ENCODE measurements at places on chromosomes 3 and 15.

DNA sequence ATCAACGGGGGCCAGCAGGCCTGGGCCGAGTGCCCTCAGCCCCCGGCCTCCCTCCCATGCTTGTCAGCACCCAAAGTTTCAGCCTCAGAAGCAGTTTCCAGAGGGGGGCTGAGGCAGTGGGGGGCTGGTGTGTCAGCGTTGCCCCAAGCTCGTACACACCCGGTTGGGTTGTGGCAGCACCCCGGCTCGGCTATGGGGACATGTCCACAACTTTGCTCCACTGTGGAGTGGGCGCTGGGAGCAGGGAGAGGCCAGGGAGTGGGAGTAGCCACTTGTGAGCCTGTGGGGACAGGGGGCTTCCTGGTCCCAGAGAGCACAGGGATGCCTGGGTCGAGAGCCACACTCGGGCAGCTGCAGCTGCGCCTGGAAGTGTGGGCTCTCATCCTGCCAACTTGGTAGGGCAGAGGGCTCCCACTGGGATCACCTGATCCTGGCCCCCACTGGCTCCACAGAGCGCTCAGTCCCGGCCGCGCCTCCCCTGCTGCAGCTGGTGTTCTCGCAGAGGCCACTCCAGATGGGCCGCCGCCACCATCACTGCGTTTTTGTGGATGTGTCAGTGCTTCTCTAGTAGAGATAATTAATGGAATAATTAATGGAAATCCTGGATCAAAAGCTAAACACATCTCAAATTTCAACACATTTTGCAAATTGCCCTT is 75.1 kb downstream of the NR1D2 start:
- no peak for DNase-seq

DNA sequence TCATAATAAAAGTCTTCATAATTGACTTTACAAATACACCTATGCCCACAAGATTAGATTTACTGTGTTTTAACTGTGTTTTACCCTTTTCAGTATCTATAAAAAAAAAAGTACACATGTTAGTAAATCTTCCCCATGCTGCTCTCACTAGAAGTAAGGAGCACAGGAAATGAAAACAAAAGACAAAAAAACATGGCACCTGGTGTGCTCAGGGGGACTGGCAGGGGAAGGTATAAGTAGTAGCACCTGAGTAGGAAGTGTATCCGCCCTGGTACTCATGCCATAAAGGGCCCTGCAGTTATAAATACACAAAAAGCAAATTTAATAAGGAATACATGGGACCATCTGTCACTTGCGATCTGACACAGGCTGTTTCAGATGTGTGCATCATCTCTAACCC is 8.9 kb upstream of the ALDH1A2 start:
- DNase-seq = no peak

DNA sequence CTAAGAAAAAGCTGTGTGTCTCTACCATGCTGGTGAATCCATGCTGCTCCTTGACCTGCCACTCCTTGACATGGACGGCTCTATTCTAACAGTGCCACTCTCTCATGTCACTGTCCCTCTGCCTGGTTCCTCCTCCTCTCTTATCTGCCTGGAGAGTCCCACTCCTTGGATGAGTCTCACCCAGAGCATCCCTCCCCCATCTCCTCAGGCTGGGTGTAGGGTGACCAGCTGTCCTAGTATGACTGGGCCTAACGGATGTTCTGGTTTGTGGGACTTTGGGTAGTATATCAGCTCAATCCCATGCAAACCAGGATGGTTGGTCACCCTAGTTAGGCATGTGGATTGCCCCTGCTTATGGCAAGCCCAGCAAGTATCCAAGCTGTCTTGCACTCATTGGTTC is 54.3 kb downstream of the LIPC start:
- DNase-seq = peak; percentile 49

- no peak for DNase-seq
Observed at GRCh38 chr3:185992831-185993374, 55.1 kb upstream of the TRA2B start.

DNA sequence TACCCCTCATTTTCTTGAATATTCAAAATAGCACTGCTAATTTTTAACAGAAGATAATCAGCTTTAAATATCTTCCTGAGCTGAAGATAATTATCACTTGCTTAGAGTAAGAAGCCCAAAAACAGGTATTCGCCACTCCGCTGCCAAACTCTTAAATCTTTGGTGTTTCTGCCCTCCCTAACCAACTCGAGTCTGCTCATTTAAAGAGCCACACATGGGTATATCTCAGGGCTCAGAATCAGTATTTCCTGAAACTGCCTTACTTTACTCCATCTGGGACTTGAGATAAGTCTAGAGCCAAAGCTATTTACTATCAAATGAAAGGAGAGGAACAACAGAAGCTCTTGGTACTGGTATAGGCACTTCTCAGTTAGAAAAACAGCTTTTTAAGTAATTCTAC is 10.8 kb downstream of the PDCD10 start:
- no peak for DNase-seq

GRCh38 chr3:109923431-109923830 is 586.1 kb upstream of the DPPA4 start:
- no peak for DNase-seq

DNA sequence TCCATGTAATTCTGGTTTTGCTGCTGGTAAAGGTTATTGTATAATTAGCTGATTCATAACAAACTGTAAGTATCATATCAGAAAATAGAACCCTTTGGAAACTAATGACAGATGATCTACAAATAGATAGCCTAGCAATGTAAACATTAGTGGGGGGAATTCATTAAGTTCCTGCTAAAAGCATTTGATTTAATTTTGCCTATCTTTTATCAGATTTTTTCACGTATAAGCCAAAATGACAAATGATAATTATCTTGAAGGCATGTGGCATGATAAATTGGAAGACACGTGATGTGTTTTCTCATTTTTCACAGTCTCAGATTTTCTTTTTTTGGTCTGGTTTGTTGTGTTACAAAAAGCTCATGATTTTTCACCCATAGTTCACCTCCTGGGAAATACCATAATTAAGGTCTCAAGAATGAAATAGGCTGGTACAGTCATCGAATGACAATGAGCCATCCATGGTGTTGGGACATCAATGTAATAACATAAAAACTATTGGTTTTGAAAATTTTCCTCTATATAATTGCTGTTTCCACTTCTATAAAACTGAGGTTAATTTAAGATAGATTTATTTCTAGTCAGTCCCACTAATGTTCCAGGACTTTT is 325.9 kb upstream of the TBL1XR1 start:
- DNase-seq = no peak

GRCh38 chr3:166962911-166963310 is 417.2 kb downstream of the ZBBX start:
- no peak for DNase-seq

GRCh38 chr3:161848376-161848775 is 351.8 kb downstream of the OTOL1 start:
- DNase-seq = no peak

GRCh38 chr3:25582242-25582641 is 82.5 kb downstream of the TOP2B start:
- peak; percentile 6 for DNase-seq

- DNase-seq = no peak
Observed at GRCh38 chr15:101019366-101019896, 100.3 kb downstream of the LRRK1 start.

DNA sequence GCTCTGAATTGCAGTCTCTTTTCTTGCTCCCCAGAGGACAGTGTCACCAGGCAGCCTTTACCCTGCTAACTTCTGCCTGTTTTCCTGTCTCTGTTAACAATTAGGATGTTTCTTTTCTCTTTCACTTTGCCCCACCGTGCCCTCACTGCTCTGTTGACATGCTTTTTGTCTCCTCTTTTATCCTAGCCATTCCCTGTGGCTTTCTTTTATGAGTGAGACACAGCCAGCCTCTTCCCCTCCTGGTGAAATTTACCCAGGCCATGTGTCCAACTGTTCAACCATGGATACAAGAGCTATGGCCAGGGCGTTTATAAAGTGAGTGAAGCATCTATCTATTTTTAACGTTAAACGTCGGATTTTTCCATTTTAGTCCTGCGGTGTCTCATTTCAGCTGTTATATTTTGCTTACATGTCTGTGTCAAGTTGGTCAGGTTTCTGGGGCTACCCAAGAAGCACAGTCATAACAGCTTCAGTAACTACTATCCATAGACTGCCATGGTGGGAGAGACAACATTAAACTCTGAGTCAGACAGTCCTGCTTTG is 443.2 kb upstream of the AZI2 start:
- no peak for DNase-seq

- DNase-seq = no peak
Observed at GRCh38 chr3:137325170-137325569, 367.4 kb downstream of the IL20RB start.

DNA sequence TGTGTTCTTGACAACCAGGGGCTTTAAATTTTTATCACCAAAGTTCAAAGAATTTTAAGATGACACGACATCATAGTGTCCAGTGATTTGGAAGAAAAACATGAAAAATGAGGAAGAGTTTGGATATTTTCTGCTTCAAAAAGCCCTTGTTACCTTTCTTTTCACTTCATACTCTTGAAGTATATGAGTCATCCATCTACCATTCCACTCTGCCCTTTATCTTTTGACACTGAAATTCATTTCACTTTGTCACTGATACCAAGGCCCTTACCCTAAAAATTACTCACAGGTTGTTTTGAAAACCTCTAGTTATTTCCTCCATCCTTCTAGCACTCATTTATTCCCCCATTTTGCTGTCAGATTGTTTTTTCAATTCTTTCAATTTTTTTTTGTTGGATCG is 42.7 kb downstream of the OR5H15 start:
- no peak for DNase-seq

DNA sequence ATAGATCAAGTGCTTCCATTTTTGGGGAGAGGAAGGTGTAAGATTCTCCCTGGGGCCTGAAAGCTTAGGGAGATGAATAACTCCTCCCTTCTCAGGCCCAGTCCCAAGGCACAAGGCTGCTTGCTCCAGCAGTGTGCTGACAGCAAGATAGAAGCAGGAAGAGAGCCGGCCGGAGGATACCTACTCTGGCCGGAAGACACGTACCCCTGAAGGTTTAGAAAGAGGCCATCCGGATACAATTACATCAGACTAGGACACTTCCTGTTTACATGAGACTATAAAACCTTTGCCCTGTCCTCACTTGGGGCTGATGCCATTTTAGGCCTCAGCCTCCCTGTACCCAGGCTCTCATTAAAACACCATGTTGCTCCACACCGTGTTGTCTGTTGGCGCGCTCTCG is 329.9 kb downstream of the SV2B start:
- no peak for DNase-seq

- DNase-seq = peak; percentile 51
Observed at GRCh38 chr3:58237941-58238681, 519 bp downstream of the ABHD6 start.

DNA sequence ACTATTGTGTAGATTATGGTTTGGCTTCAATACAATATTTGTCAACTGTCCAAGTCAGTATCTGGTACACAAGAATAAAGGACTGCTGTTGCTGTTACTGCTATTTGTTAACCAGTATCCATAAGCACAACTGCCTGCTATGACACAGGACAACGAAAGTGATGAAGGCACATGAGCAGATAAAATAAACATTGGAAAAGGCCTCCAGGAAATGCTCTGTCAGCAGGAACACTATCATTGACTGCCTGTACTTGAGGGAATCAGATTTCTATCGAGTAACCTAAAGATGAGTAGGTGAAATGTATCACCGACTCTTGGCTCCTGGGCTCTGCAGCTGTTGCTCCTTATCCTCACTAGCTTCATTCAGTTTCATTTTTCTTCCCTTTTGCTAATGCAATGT is 56.5 kb downstream of the FMN1 start:
- no peak for DNase-seq

DNA sequence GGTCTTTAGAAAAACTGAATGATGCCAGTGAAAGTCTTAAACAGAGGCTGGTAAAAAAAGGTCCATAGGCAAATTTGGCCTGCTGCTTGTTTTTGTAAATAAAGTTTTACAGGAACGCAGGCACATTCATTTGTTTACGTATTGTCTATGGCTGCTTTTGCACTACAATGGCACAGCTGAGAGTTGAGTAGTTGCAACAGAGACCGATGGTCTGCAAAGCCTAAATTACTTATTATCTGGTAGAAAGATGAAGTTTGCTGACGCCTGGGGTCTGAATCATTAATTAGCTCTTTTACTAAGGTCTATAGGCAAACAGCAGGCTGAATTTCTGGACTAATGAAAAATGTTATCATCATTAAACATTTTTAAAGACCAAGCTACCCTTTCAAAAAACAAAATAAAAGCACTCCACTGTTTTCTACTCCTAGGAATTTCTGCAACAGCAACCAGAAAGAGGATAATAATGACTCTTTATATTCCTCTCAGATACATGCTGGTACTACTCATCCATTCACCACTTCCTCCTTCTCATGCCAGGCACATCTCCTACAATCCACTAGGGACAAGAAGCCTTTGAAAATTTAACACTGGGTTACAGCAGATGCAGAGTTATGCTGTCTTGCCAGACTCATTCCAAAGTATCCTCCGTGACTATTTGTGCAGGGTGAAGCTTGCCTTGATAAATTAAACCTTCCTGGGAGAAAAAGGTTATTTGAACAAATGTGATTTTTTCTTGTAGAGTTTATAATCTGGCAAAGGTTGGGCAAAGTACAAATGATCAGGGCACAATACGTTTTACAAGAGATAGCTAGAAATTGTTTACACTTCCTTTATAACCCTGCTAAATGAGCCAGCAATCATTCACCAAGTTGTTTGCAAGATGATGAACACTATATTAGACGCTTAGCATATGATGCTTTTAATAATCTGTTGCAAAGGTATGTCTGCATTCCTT is 6.0 kb downstream of the GATM start:
- DNase-seq = no peak

GRCh38 chr15:70615435-70616310 is 147.7 kb downstream of the UACA start:
- DNase-seq = no peak

DNA sequence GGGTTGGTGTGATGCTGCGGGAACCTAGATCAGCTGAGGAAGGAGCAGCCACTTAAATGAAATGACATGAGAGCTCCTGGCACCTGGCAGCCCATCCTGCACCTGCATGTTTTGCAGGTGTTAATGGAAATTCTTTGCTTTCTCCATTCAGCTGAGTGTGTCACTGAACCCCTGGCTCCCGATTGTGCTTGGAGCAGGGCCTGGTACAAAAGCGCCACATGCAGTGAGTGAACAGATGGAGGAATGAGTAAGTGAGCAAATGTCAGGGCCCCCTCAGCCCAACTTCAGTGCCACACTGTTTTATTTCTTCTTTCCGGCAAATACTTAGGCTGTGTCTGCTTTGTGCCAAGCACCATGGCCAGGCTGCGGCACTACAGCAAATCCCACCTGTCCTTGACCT is 132.2 kb downstream of the ASB7 start:
- DNase-seq = no peak

Measured in activated CD4-positive, alpha-beta T cell treated with anti-CD3 and anti-CD28 coated beads, Interleukin-10, Interleukin-2, amounts not matched to agents 100 ng/mL and 50 ng/mL, durations not matched to agents 16 hours and 8 hours (primary cell).